ENCODE measurements at places on chromosomes 6 and 20.

GRCh38 chr6:1757131-1757530 lies 147.4 kb downstream of the FOXC1 start:
- DNase-seq, result no peak

DNA sequence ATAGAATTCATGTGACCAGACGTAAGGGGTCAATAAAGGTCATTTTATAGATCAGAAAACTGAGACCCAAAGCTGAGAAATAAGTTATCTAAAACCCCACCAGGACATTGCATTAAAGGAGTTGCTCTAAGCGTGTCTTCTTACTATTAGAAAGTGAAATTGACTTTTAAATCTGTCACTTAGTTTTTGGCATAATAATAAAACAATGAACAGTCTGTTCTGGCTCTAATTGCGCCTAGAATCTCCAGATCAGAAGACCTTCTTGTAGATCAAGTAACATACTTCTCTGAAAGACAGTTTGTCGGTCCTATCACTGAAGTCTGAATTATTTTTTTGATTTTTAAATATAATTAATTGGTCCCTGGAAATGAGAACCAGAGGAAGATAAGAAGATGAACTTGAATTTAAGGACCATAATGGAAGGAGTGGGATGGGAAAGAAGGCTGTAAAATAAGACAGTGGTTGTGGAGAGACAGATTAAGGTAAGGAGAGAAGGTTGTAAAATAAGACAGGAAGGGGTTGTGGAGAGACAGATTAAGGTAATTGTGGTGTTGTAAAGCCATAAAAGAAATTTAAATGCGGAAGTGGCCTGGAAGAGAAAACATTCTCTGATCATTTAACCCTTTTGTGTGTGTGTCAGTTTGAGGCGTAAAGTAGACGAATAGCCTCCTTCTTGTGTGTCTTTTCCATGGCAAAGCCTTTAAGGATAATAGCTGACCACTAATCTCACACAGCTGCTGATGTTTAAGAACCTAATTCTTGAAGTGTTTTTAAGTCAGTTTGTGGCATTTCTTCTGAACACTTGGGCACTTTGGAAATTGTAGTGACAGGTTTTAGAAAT lies 20.1 kb downstream of the TOP1 start:
- no peak for DNase-seq

- no peak for DNase-seq
Measured at GRCh38 chr6:46704562-46704961, 16.9 kb downstream of the TDRD6 start.

DNA sequence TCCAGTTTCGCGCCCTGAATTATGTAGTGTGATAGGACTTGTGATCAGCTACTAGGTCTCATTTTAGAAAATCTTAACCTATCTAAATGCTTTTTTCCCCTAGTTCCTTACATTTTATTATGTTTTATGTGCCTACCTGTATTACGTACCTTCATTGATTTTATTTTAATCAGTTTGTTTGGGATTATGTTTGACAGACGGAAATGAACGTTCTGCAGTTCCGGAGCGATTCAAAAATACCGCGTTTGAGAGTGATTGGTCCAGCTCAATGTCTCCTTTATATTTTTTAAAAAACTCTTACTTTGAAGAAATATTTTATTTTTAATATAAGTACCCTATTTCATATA lies 114.3 kb upstream of the BTN3A2 start:
- no peak for DNase-seq

DNA sequence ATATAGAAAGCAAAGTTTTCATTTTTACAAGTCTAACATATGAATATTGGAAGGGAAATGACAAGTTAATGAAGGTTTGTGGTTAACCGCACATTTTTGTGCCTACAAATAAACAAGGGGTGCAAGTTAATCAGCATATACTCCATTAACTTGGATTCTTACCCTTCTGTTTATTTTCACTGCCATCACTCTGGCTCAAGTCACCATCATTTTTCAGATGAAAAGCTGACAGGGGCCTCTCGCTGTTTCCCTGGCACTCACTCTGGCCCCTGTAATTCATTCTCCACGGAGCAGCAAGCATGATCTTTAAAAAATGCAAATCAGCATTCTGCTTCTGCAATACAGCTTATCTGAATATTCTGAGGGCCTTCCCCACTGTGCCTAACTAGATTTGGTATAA lies 29.8 kb downstream of the APCDD1L start:
- DNase-seq, result no peak

DNA sequence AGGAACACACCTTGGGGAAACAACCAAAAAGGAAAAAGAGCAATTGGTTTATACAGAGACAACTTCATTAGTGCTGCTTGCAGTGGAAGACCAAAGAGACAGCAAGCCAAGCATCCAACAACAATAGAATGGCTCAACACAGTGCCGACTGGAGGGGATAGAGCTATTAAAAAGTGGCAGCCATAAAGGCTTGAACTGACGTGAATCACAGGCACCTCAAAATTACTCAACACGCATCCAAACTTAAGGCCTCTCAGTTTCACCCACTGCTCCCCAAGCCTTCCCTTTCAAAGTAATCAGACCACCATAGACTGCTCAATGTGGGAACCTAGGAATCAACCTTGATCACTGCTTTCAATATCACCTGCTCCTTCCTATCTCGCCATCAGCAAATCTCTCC lies 9.7 kb downstream of the TNFRSF21 start:
- no peak for DNase-seq
